Ammon's horn (tissue), 1 donor: ENCODE measurements at places on chromosomes 6 and 20.

GRCh38 chr6:137655291-137655690, 161.1 kb upstream of the OLIG3 start:
- DNase-seq = no peak

- no peak for DNase-seq
Observed at GRCh38 chr20:59153832-59154231, 9.8 kb upstream of the ZNF831 start.

DNA sequence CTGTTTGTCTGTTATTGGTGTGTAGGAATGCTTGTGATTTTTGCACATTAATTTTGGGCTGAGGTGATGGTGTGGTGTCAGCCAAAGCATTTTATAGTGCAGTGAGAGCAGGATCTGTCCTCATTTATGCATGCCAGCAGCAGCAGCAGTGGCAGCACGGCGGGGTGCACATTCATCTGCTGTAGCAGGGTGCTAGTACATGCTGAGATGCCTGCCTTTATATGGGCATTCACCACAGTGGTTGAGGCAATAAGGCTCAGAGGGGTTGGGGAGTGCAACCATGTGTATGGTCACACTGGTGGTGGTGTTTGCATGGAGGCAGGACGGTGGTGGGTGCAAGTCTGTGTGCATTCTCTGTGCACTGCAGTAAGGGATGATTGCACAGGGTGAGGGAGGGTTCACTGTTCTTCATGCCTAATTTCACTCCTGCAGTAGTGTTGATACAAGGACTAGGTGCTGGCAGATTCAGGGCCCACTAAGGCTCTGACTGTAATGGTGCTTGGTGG, 129.3 kb upstream of the SYNCRIP start:
- DNase-seq = peak; percentile 4

DNA sequence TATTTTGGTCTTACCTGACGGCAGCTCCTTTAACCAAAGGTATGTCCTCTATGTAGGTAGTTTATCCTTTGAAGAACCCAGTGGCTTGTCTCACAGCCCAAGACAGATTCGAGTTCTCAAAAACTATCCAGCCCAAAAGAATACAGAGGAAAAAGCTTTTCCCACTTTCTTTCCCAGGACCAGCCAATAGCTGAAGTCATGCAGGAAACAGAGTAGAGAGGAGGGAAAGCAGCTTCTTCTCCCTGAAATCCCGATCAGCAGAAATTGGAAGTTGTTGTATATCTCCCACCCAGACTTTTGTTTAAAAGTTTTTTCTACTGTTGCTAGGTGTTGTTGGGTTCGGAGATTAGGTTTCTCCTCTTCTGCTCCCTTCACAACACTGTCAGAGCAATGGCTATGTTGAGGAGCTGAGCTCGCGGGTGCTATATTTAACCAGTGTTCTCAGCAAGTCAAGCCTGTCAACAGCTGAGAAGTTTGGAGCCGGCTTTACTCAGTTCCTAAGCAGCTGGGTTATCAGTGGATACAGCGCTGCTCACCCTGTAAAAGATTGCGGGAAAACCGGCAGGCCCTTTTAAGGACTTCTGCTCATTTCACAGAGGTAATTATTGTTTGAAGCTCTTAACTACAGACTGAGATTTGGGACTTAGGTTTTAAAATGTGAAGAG, at the start of gene FILIP1:
Gene FILIP1, minus strand, starts transcription at position 401 of the 665 bp plus-strand sequence. CDS start 78,828 bp downstream, outside the sequence.
- peak; percentile 13 for DNase-seq

GRCh38 chr20:63015662-63016361, 9.0 kb upstream of the BHLHE23 start:
- DNase-seq = no peak

DNA sequence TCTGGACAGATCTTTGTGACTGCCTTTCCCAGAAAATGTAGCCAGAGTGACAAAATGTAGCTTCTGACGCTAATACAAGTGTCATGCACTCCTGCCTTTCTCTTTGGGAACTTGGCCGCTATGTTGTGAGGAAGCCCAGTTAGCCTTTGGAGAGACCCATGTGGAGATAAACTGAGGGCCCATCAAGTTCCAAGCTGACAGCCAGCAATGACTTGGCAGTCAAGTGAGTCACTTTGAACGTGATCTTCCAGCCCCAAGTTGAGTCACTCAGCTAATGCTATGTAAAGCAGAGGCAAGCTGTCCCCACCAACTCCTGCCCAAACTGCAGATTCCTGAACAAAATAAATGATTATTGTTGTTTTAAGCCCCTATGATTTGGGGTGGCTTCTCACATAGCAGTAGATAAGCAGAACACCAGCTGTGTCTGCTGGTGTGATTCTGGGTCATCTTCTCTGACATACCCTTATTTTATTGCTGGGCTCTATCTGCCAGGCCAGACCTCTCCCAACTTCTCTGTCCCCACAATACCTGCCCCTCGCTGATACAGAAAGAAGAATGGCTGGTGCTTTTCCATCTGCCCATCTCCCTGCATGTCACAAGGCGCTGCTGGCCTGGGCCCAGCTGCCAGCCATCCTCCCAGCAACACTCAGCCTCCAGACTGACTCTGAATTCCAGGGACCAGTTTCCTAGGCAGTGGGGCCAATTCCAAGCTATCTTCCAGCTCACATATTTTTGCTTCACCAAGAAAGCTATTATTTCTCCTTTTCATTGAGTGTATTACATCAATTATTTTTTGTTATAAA, 274.8 kb downstream of the LRFN2 start:
- peak; percentile 48 for DNase-seq

GRCh38 chr20:51391926-51392325, 150.6 kb downstream of the NFATC2 start:
- DNase-seq = no peak

DNA sequence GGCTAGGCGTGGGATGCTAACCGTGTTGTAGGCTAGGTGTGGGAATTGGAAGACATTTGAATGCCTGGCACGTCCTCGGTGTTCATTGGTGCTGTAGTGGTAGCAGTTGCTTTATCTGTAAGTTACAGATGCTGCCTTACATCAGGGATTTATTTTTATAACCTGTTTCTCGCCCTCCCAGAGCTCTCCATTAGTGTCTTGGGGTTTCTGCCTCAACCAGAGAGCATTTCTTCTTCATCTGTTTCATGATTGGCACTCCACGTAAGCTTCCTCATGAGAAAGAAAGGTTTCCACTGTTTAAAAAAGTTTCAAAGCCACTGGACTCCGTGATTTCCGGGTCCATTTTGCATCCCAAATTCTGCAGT, 9.0 kb downstream of the IGF2R start:
- no peak for DNase-seq

GRCh38 chr6:132813173-132813856, 1.1 kb upstream of the RPS12 start:
- DNase-seq = peak; percentile 51

- no peak for DNase-seq
Observed at GRCh38 chr6:90220273-90220672, 76.4 kb downstream of the BACH2 start.

DNA sequence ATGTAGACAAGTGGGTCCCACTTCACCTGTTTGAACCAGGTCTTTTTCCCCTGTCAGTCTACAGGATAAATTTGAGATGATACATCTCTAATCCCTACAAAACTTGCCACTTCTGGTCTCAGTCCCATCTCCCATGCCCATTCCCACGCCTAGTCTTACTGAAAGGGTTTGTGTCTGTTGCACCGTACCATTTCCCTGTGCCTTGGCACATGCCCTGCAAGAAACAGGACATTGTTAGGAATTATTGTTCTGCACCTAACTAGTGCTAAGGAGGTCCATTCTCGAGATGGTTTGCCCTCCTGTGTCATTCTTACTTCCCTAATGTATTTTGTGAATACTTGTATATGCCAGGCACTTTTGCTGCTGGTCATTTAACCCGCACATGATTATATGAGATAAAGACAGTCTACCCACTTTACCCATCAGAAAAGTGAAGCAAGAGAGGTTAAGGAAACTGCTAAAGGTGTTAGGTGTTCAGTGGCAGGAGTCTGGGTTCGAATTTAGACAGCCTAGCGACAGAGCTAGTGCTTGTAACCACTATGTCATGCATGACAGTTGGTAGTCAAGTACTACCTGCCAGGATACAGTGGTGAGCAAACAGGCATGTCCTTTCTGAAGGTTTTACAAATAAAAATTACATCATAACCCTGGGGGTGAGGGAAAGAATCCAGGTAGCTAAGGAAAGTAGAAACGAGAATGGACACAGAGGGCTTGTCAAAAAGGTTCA, 12.7 kb downstream of the FAM217A start:
- no peak for DNase-seq

GRCh38 chr6:158854214-158855101, 35.3 kb upstream of the EZR start:
- DNase-seq = no peak

GRCh38 chr6:30752157-30752927, 8.0 kb upstream of the IER3 start:
- DNase-seq = peak; percentile 73

DNA sequence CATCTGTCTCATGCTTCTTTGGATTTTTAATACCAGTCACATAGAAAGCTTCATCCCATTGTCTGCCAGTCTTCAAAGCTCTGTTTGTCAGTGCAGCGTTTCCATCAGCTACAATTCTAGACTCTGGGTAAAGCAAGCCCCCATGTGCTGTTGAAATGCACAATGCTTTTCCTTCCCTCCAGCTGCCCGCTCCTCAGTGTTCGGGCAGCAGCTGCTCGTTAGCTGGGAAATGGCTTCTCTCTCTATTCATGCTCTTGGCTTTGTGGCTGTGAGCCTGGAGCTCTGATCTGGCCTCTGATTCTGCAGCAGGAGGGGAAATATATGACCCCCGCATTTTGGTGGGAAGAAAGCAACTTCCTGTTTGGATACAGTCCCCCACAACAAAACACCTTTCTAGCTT, 213.0 kb upstream of the CDYL start:
- peak; percentile 40 for DNase-seq

DNA sequence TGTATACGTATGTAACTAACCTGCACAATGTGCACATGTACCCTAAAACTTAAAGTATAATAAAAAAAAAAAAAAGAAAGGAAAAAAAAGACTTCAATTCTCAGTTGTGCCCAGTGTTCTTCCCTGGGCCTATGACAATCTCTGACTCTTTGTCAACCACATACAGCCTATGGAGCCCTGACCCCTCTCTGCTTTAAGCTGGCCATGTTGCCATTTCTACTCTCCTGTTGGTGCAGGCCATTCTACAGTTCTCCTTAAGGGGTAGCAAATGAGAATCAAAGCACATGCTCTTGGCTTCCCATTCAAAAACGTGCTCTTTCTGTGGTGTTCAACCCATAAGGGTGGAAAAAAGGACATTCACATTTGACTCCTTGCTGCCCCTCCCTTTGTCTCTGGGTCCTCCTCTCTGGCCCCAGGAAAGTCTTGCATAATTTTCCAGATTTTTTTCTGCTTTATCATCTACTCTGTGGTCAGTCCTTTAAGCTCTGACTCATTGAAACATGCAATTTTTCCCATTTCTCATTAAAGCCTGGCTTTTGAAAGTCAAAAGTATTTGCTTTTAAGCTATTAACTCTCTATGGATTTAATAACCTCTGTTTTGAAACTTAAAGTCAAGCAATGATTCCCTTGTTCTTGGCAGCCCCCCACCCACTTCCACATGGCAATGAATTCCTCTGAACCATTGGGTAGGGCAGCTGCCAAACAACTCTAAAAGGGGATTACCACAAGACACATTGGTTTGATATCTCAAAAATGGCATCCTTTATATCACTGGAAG, 208.6 kb upstream of the MCHR2 start:
- DNase-seq = no peak

DNA sequence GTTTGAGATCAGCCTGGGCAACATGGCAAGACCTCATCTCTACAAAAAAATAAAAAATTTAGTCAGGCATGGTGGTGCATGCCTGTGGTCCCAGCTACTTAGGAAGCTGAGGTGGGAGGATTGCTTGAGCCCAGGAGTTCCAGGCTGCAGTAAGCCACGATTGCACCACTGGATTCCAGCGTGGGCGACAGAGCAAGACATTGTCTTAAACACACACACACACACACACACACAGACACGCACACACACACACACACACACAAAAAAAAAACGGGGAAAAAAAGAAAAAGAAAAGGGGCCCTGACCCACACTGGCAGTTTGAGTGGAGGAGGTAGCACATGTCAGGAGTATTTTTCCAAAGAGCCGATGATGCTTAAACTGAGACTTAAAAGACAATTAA, 122.2 kb downstream of the AFG1L start:
- no peak for DNase-seq

DNA sequence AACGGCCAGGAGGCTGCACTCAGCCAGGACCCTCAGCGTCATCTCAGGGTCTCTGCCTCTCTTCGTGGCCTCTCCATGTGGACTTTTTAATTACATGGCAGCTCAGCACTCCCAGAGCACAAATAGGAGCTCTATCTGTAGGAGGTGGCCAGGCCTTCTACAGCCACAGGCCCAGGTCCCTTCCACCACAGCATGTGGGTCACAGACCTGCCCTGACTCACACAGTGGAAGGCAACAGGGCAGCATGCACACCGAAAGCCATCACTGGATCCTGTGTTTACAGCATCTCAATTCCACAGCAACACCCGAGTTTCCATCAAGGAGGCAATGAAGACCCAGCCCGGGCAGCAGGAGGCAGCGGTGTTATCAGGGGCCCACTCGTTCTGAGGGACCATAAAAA, 65.8 kb upstream of the CD93 start:
- DNase-seq = no peak

- DNase-seq = peak; percentile 62
Observed at GRCh38 chr20:53216856-53217576, 244.9 kb downstream of the TSHZ2 start.

- DNase-seq = no peak
Observed at GRCh38 chr6:43376551-43376981, 7.1 kb upstream of the ZNF318 start.

DNA sequence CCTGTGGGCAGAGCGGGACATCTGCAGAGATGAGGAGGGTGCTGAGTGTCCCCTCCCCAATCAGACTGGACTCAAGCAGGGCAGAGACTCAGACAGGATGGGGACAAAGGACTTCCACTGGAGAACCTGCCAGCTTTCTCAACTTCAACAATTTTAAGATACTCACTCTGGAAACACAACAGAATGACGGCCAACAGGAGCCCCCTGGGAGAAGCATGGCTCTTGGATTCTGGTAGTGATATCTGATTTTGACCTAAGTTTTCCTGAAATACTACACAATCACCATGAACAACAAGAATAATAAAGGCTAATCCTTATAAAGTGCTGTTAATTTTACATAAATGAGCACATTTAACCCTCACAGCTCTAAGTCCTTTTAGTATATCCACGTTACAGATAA, 83.5 kb upstream of the PLEKHG1 start:
- DNase-seq = no peak

DNA sequence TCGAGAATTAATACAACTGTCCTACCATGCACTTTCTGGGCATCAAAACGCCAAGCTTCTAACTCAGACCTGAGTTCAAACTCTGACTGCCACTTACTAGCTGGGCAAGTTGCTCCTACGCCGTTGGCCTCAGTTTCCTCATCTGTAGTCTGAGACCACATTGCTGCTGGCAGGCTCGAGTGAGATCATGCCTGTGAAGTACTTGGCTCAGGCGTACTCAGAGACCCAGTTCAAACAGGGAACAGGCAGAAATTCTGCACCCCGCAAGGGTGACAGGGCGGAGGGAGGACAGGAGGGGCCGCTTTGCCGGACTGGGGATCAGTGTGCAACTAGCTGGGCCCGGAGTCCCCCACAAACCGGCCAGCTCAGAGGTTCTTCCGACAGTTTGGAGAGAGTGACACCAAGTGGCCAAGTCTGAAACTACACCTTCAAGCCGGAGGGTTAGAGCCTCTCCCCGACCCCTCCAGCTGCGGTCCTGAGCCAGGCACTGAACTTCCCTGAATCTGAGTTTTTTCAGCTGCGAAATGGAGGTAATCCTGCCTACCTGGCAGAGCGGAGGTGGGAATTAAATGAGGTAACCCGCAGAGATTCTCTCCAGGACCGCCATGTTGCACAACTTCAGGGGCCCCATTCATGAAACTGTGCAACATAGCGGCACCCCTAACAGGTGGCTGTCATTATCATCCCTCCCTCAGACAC, 46.0 kb upstream of the PTPN1 start:
- peak; percentile 66 for DNase-seq
